ENCODE measurements at places on chromosomes 3 and 15. TPM values are rescaled to one million over a fixed set of nuclear protein-coding genes. Genes with fewer than 3 reads are reported as not detected.

GP5 gene
- 1.9 TPM for total RNA-seq

LCTL gene
- total RNA-seq = not detected

THAP10 gene
- 0.62 TPM for total RNA-seq

CACNA1D gene
- total RNA-seq = 0.82 TPM

PROK2 gene
- 0.16 TPM for total RNA-seq

FBXL22 gene
- 1.3 TPM for total RNA-seq

PSTPIP1 gene
- 141 TPM for total RNA-seq

VGLL3 gene
- total RNA-seq = not detected

- no peaks in the 10 kb centered on the region for H3K27me3 ChIP-seq
- DNase-seq = no peak
- no peak overlapping the region for H3K27ac ChIP-seq
- no peaks in the 10 kb centered on the region for H3K36me3 ChIP-seq
Measured at GRCh38 chr3:64355401-64355807, 130.1 kb upstream of the PRICKLE2 start.

GRCh38 chr3:180142472-180142871 lies 105.7 kb upstream of the PEX5L start:
- no peak overlapping the region for H3K4me3 ChIP-seq
- DNase-seq = no peak
- H3K36me3 ChIP-seq = no peaks in the 10 kb centered on the region
- H3K4me1 ChIP-seq = no peaks in the 10 kb centered on the region
- no peak overlapping the region for H3K27ac ChIP-seq

DNA sequence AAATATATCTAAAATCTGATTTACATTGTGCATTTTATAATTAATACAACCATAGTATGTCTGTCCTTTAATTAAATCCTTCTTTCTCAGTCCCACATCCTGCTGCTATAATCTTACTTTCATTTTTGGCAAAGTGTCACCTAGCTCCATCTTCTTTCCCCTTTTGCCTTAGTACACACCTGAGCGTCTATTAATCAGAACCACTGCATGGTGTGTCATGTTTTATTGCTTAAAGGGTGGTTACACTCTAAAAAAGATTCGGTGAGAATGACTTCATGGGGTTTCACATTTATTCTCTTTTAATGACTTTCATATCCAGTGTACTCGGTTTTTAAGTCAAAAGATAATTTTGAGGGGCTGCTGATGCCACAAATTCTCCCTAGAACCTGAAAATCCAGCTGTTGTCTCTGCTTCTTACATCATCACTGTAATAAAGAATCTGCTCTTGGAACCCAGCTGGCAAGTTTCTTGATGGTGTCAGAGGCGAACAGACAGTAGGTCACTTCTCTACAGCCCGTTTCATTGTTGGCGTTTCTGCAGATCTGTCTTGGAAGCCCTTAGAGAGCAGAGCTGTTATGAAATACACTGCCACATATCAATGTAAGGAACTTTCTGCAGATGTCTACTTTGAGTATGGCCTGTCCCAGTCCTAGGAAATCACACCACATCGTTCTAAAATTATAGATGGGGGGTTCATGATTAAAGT lies 99.7 kb downstream of the TIGIT start:
- no peak for DNase-seq
- H3K27ac ChIP-seq = no peak overlapping the region
- peak overlapping the region; percentile 10 for H3K4me3 ChIP-seq
- no peaks in the 10 kb centered on the region for H3K27me3 ChIP-seq

DNA sequence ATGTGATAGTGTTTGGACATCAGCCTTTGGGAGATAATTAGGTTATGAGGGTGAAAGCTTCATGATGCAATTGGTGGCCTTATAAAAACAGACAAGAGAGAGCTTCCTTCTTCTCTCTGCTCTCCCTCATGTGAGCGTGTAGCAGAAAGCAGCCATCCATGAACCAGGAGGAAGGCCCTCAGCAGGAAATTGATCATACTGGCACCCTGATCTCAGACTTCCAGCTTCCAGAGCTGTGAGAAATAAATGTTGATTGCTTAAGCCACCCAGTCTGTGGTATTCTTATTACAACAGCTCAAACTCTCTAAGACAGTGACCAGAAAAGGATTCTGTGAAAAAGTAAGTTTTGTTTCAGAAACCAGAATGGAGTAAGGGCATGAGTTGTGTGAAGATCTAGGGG lies 13.3 kb downstream of the STAC start:
- H3K4me3 ChIP-seq = no peak overlapping the region
- H3K36me3 ChIP-seq = peaks cover 2% of the 10 kb centered on the region
- H3K4me1 ChIP-seq = no peaks in the 10 kb centered on the region
- no peak for DNase-seq
- peaks cover 7% of the 10 kb centered on the region for H3K27me3 ChIP-seq

DNA sequence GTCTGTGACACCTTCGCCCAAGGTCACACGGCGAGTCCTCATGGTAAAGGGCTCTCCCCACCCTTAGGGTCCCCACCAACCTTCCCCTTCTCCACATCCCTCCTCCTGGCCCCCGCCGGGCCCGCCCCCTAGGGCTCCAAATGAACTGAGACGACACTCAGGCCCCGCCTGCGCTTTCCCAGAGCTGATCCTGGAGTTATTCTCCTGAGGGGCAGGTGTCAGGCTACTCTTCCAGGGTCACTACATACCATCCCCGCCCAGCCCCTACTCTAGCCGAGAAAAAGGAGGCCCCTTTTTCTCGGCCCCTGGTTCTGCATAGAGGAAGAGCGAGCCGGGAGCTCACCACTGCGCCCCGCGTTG lies 292 bp downstream of the USP4 start:
- H3K4me3 ChIP-seq = peak overlapping the region; percentile 96
- no peak for DNase-seq
- peaks cover 51% of the 10 kb centered on the region for H3K4me1 ChIP-seq
- peak overlapping the region; percentile 94 for H3K27ac ChIP-seq
- peaks cover 2% of the 10 kb centered on the region for H3K36me3 ChIP-seq
- H3K27me3 ChIP-seq = no peaks in the 10 kb centered on the region

GRCh38 chr3:98556164-98557130 lies 24.7 kb downstream of the GPR15 start:
- DNase-seq = peak; percentile 88
- H3K4me3 ChIP-seq = peak overlapping the region; percentile 83
- peaks cover 5% of the 10 kb centered on the region for H3K36me3 ChIP-seq
- H3K4me1 ChIP-seq = peaks cover 94% of the 10 kb centered on the region

- H3K27ac ChIP-seq = no peak overlapping the region
- no peak overlapping the region for H3K4me3 ChIP-seq
- H3K36me3 ChIP-seq = peaks cover 6% of the 10 kb centered on the region
- H3K4me1 ChIP-seq = no peaks in the 10 kb centered on the region
- no peak for DNase-seq
Measured at GRCh38 chr3:112761062-112761638, 85.5 kb downstream of the CD200R1L start.

GRCh38 chr3:144864646-144865045 lies 893.0 kb downstream of the DIPK2A start:
- no peaks in the 10 kb centered on the region for H3K4me1 ChIP-seq
- no peaks in the 10 kb centered on the region for H3K36me3 ChIP-seq
- H3K27me3 ChIP-seq = no peaks in the 10 kb centered on the region
- no peak overlapping the region for H3K27ac ChIP-seq
- DNase-seq = no peak

DNA sequence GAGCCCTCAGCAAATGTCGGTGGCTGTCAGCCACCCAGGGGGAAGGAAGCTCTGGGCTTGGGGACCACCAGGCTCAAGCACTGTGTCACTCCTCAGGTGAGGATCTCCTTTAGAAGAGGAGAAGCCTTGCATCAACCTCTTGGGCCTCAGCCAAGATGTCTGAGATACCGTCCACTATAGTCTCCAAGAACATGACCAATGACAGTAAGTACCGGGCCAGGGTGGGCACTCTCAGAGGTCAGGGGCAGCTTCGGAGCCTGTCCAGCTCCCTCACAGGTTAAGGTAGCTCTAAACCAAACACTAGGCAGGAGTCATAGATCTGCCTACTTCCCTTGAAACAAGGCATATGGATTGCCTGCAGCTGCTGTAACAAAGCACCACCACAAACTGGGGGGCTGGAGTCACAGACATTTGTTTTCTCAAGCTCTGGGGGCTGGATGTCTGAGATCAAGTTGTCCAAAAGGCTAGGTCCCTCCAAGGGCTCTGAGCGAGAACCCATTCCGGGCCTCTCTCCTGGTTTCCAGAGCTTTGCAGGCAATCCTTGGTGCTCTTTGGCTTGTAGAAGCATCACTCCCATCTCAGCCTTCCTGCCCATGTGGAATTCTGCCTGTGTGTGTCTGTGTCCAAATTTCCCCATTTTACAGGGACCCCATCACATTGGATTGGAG lies 1.3 kb downstream of the CFAP100 start:
- no peak overlapping the region for H3K4me3 ChIP-seq
- H3K27me3 ChIP-seq = peaks cover 43% of the 10 kb centered on the region
- DNase-seq = no peak
- H3K4me1 ChIP-seq = no peaks in the 10 kb centered on the region
- no peaks in the 10 kb centered on the region for H3K36me3 ChIP-seq
- no peak overlapping the region for H3K27ac ChIP-seq

DNA sequence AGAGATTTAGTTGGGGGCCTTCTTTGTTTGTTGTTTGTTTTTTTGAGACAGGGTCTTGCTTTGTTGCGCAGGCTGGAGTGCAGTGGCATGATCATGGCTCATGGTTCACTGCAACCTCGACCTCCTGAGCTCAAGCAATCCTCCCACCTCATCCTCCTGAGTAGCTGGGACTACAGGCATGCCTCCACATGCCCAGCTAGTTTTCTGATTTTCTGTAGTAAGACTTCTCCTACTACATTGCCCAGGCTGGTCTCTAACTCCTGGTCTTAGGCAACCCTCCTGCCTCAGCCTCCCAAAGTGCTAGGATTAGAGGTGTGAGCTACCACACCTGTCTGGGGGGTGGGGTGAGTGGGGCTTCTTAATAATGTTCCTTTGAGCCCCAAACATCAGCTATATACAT lies 148.3 kb upstream of the ADAMTS9 start:
- no peaks in the 10 kb centered on the region for H3K4me1 ChIP-seq
- DNase-seq = no peak
- no peak overlapping the region for H3K27ac ChIP-seq
- no peak overlapping the region for H3K4me3 ChIP-seq
- no peaks in the 10 kb centered on the region for H3K36me3 ChIP-seq
- no peaks in the 10 kb centered on the region for H3K27me3 ChIP-seq

GRCh38 chr15:39078026-39078425 lies 502.9 kb upstream of the THBS1 start:
- H3K27ac ChIP-seq = no peak overlapping the region
- no peaks in the 10 kb centered on the region for H3K36me3 ChIP-seq
- no peak for DNase-seq
- H3K4me3 ChIP-seq = no peak overlapping the region
- no peaks in the 10 kb centered on the region for H3K4me1 ChIP-seq
- no peaks in the 10 kb centered on the region for H3K27me3 ChIP-seq

GRCh38 chr15:92934716-92935115 lies 34.6 kb downstream of the CHD2 start:
- H3K27ac ChIP-seq = peak overlapping the region; percentile 70
- H3K27me3 ChIP-seq = no peaks in the 10 kb centered on the region
- no peak overlapping the region for H3K4me3 ChIP-seq
- H3K4me1 ChIP-seq = peaks cover 38% of the 10 kb centered on the region
- no peak for DNase-seq

- peaks cover 11% of the 10 kb centered on the region for H3K4me1 ChIP-seq
- H3K27ac ChIP-seq = no peak overlapping the region
- no peaks in the 10 kb centered on the region for H3K36me3 ChIP-seq
- no peak for DNase-seq
- no peak overlapping the region for H3K4me3 ChIP-seq
Measured at GRCh38 chr3:14691239-14691638, 16.3 kb downstream of the C3orf20 start.

DNA sequence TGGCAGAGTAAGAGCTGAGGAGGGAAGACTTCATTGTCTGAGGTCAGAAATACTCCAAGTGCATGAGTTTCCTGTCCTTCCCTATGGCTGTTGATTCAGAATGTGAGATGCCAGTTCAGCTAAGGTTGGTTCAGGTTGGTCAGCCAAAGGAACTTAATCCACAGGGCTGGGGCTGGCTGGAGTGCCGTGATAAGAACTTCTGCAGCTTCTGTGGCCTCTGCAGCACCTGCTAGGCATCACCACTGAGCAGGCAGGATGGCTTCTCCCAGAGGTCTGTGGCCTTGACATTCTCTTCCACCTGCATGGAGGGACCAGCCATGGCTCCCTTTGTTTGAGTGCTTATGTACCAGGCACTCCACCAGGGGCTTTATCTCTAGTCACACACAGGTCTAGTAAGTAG lies 109.5 kb upstream of the PLXNA1 start:
- no peaks in the 10 kb centered on the region for H3K27me3 ChIP-seq
- H3K36me3 ChIP-seq = no peaks in the 10 kb centered on the region
- DNase-seq = no peak
- no peak overlapping the region for H3K27ac ChIP-seq
- no peak overlapping the region for H3K4me3 ChIP-seq
- no peaks in the 10 kb centered on the region for H3K4me1 ChIP-seq

DNA sequence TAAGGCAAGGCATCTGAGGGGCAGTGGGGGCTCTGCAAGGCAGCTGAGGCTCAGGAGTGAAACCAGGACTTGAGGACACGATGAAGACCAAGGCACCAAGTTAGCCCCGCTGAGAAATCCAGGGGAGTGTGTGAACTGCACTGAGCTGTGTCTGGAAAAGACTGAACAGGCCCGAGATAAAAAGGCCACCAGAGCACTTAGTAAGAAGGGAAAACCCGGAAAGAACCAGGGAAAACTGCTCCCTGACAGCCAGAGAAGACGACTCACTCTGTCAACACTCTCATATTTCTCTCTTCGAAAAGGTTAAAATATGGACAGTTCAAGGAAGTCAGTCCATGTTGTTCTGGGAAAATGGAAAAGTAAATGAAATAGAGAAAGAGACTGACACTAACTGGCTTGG lies 109.0 kb downstream of the SEC22A start:
- no peaks in the 10 kb centered on the region for H3K4me1 ChIP-seq
- H3K27me3 ChIP-seq = no peaks in the 10 kb centered on the region
- no peak overlapping the region for H3K4me3 ChIP-seq
- no peaks in the 10 kb centered on the region for H3K36me3 ChIP-seq

DNA sequence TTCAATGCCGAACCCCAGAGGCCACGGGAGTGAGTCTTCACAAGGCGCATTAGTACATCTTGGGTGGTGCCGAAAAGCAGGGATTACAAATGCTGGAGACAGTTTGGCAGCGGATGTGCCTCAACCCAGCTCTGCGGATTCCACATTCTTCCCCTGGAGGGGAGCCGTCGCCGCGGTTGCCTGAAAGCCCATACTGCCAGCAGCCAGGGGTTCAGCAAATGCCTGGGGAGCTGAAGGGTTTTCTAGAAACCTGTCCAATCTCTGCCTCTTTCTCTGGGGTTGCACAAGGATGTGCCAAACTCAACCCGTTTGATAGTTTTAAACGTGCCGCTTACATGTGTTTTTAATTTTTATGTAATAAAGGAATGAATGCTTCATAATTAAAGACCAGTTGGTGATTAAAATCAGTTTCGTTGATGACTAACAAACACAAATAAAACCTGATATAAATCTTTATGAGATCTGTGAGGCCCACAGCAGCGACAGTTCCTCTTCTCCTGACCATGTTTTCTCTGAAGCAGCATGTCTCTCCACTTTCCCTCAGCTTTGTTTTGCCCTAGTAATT lies 74.6 kb upstream of the LEKR1 start:
- no peak for DNase-seq
- H3K4me3 ChIP-seq = no peak overlapping the region
- peaks cover 2% of the 10 kb centered on the region for H3K36me3 ChIP-seq

All from activated T-cell treated with anti-CD3 and anti-CD28 coated beads, Interleukin-2, amount 50 U/mL, for 72 hours (primary cell).